ENCODE measurements at places on chromosomes 1 and 21.

GRCh38 chr1:101178341-101178687, 58.5 kb upstream of the S1PR1 start:
- DNase-seq, result no peak

- no peak for DNase-seq
Observed at GRCh38 chr1:208000504-208000903, 89.6 kb upstream of the CD34 start.

DNA sequence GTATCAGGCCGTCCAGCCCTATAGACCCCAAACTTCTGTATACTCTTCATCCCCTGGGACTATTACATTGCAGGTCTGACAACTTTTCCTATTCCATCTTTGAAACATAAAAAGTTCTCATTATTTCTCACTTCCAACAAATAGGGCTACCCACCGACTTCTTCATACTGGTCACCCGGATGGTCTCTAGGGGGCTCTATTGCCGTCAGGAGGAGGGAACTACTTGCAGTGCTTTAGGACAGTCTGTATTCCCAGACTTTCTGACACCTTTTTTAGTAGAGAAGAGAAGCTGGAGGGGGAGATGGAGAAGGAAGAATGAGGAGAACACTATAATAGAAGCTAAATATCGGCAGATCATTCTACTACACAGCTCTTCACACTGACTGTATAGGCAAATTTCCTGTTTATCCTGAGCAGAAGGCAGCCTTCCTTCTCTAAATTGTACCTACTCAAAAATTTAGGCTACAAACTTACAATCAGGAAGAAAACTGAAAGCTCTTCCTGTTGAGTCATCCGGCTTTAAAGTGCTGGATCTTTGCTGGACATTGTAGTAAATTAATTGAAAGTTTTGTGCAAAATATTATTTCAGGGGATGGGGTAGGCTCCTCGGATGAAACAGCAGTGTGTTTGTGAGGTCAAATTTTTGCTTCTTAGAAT, 54.6 kb downstream of the CDC7 start:
- no peak for DNase-seq

- DNase-seq, result no peak
Observed at GRCh38 chr1:9746211-9746610, 77.6 kb downstream of the CLSTN1 start.

- no peak for DNase-seq
Observed at GRCh38 chr1:77350012-77350770, 68.4 kb downstream of the AK5 start.

DNA sequence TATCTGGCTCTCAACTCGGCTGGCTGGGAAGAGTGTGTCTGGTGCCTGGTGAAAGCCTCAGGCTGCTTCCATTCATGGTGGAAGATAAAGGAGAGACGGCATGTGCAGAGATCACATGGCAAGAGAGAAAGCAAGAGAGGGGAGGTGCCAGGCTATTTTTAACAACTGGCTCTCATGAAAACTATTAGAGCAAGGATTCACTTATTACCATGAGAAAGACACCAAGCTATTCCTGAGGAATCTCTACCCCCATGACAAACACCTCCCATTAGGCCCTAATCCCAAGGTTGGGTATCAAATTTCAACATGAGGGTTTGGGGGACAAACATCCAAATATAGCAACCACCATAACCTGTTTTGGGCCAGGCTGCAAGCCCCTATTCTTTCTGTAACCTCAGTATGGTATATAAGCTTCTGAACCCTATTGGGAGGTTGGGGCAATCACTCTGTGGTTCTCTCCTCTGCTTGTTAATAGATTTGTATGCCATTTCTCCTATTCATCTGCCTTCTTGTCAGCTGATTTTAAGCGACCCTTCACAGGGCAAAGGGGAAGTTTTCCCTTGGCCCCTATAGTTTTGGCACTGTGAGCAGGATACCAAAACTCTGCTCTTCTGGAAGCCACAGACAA, 179.0 kb upstream of the TNR start:
- DNase-seq, result no peak

- no peak for DNase-seq
Observed at GRCh38 chr1:231660198-231660597, 33.6 kb downstream of the DISC1 start.

DNA sequence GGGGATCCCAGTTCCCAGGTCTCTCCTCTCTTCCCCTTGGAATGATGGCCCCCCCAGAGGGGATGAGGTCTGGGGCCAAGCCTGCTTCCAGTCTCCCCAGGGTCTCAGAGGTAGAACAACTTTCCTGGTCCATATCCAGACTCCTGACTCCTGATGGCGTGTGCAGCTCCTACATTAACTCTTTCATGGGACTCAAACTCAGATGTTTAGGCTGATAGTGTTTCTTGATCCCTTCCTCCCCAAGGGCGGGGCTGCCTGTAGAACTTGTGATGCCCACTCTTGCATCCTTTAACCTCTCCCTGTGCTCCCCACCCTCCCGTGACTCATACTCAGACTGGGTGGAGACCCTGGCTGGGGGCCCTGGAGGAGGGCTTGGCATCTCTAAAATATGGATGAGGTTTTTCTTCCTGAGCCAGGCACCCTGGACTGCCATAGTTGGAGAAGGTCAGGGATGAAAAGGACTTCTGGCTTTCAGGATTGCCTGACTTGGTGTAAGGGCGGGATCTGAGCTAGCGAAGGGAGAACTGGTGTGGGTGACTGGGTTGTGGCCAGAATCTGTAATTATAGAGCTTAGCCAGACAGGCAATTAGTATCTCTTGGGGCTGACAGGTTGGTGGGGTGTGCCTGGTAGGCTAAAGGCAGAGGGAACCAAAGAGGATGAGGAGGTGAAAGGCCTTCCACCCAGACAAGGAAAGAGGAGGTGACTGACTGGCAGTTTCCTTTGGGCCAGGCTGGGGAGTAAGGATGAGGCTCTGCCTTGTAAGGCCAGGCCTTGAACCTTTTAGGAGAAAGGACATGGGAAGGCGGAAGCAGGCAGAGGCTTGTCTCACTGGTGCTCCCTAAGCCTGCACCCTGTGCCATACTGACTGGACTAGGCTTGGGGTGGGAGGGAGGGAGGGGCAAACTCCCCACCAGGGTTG, 1.5 kb downstream of the ATP8B2 start:
- DNase-seq, result no peak

DNA sequence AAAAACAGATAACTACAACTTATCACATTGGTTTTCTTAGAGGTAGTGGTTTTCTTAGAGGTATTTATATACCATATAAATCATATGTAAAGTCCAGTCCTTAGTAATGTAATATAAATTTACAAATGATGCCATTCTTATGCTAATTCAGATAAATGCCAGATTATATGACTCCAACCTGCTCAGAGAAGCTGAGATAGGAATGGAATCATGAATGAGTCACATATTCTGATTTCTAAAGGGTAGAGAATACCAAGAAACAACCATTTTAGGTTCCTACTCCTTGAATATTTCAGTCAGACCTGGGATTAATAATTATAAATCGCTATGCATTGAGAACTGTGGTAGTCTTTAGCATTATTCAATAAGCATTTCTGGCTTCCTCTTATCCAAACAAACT, 760.1 kb upstream of the NEGR1 start:
- no peak for DNase-seq

GRCh38 chr1:23646091-23646490, 45.5 kb upstream of the RPL11 start:
- no peak for DNase-seq

Data from stimulated activated CD8-positive, alpha-beta memory T cell treated with anti-CD3 and anti-CD28 coated beads, Interleukin-12 subunit alpha, Interleukin-12 subunit beta, amount 100 ng/mL, for 4 hours (primary cell).